ENCODE measurements at places on chromosomes 7 and 10. TPM values are rescaled to one million over a fixed set of nuclear protein-coding genes. Genes with fewer than 3 reads are reported as not detected.

The PRSS2 gene
- not detected for total RNA-seq

The ADAM12 gene
- 16.7 TPM for total RNA-seq

The PNLIP gene
- not detected for total RNA-seq

The KIAA1549 gene
- total RNA-seq = 1.2 TPM

The TBX20 gene
- total RNA-seq = not detected

The RAMP3 gene
- not detected for total RNA-seq

The PBLD gene
- 2.9 TPM for total RNA-seq

The STAM gene
- total RNA-seq = 20.7 TPM

The ZNF503 gene
- 12.4 TPM for total RNA-seq

The ZNF25 gene
- 5.5 TPM for total RNA-seq

The ADRB1 gene
- total RNA-seq = not detected

The FAM241B gene
- total RNA-seq = 0.18 TPM

The SFTPA1 gene
- not detected for total RNA-seq

The SH2D4B gene
- not detected for total RNA-seq

The FANK1 gene
- 0.71 TPM for total RNA-seq

The PIK3AP1 gene
- 0.29 TPM for total RNA-seq

The AOAH gene
- total RNA-seq = not detected

The DPYSL4 gene
- total RNA-seq = 2.8 TPM

The ANKRD61 gene
- total RNA-seq = not detected

The PTPRN2 gene
- total RNA-seq = 1.1 TPM

The SPDYE2B gene
- total RNA-seq = not detected

The CEP55 gene
- total RNA-seq = 66.1 TPM

The TRIM24 gene
- 8.2 TPM for total RNA-seq

The PDK4 gene
- 0.29 TPM for total RNA-seq

The TSPAN12 gene
- 1.1 TPM for total RNA-seq

The EBLN1 gene
- not detected for total RNA-seq

The GRM8 gene
- total RNA-seq = not detected

The ZNF862 gene
- total RNA-seq = 10.5 TPM

The PAPOLB gene
- total RNA-seq = under 0.01 TPM

The FGFR2 gene
- not detected for total RNA-seq

The DLX5 gene
- not detected for total RNA-seq

The TNS3 gene
- total RNA-seq = 80.7 TPM

The PRLHR gene
- total RNA-seq = not detected

The COX15 gene
- 34.2 TPM for total RNA-seq

The SLC29A3 gene
- 4.3 TPM for total RNA-seq

The SMARCD3 gene
- total RNA-seq = 51.0 TPM

The ATRNL1 gene
- under 0.01 TPM for total RNA-seq

The LDB1 gene
- total RNA-seq = 21.8 TPM

The CPXM2 gene
- total RNA-seq = not detected

The CPA4 gene
- 7.5 TPM for total RNA-seq

The AKR1B1 gene
- total RNA-seq = 47.6 TPM

The EXOC4 gene
- 41.6 TPM for total RNA-seq

The SPAM1 gene
- not detected for total RNA-seq

The PRTFDC1 gene
- total RNA-seq = 15.3 TPM

The IFIT1B gene
- total RNA-seq = not detected

The SEMA4G gene
- total RNA-seq = 0.29 TPM

The CYP3A5 gene
- 0.89 TPM for total RNA-seq
